ENCODE measurements at places on chromosomes 1 and 21.

GRCh38 chr1:66311092-66311491 lies 222.9 kb upstream of the SGIP1 start:
- DNase-seq: no peak

DNA sequence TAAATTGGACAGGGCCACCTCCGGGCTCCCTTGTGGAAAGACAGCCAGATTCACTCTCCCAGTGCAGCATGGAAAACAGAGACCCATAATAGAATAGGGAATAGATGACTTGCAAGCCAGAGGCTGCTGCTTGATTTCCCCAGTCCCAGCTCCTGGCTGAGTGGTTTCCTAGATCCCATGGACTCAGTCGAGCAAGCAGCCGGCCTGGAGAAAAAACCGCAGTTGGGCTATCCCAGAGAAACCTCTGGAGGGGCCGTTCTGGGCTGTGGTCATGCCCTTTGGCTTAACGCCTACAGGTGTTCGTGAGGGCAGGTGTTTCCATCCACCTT lies 61.7 kb downstream of the ELK4 start:
- peak; percentile 14 for DNase-seq

DNA sequence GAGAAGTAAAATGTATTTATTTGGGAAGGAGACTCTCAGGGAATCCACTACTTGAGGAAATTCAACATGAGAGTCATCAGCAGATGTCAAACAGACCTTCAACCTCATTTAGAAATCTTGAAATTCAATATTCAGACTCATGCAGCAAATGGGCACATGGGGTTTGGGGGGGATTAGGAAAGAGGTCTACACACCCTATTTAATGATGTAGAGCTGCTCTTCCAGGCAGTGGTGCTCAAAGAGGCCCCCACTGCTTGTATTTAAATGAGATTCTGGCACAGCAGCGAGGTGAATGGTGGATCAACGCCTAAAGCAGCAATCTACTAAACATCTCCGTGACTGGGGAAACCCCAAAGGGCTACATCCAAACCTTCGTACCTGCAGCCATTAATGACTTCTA lies 213.2 kb upstream of the C8B start:
- no peak for DNase-seq

GRCh38 chr1:94113589-94114226 lies 7.2 kb downstream of the ABCA4 start:
- no peak for DNase-seq

DNA sequence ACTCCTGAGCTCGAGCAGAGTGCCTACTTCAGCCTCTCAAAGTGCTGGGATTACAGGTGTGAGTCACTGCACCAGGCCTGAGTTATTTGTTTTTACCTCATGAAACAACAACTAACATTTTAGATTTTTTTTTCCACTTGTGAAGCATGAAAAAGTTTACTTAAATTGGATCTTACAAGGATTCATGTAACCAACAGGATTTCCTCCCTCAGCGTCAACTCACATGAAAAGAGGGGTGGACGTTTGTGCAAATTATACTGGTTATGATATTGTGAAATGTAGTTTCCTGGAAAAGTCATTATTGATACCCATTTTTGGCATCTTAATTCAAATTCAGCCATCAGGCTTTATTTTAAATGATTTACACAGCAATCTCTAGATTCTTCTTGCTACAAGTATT lies 6.5 kb downstream of the CNST start:
- DNase-seq: no peak

DNA sequence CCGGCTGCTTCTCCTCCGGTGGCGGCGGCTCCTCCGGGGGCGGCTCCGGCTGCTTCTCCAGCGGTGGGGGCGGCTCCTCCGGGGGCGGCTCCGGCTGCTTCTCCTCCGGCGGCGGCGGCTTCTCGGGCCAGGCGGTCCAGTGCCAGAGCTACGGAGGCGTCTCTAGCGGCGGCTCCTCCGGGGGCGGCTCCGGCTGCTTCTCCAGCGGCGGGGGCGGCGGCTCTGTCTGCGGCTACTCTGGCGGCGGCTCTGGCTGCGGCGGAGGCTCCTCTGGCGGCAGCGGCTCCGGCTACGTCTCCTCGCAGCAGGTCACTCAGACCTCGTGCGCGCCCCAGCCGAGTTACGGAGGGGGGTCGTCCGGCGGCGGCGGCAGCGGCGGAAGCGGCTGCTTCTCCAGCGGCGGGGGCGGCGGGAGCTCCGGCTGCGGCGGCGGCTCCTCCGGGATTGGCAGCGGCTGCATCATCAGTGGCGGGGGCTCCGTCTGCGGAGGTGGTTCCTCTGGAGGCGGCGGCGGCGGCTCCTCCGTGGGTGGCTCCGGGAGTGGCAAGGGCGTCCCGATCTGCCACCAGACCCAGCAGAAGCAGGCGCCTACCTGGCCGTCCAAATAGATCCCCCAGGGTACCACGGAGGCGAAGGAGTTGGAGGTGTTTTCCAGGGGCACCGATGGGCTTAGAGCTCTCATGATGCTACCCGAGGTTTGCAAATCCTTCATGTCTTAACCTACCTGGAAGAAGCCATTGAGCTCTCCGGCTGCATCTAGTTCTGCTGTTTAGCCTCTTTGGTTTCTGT lies 2.0 kb downstream of the LORICRIN start:
- peak; percentile 75 for DNase-seq
